NCI-H526 (cell line): ENCODE measurements at places on chromosomes 4 and X.

DNA sequence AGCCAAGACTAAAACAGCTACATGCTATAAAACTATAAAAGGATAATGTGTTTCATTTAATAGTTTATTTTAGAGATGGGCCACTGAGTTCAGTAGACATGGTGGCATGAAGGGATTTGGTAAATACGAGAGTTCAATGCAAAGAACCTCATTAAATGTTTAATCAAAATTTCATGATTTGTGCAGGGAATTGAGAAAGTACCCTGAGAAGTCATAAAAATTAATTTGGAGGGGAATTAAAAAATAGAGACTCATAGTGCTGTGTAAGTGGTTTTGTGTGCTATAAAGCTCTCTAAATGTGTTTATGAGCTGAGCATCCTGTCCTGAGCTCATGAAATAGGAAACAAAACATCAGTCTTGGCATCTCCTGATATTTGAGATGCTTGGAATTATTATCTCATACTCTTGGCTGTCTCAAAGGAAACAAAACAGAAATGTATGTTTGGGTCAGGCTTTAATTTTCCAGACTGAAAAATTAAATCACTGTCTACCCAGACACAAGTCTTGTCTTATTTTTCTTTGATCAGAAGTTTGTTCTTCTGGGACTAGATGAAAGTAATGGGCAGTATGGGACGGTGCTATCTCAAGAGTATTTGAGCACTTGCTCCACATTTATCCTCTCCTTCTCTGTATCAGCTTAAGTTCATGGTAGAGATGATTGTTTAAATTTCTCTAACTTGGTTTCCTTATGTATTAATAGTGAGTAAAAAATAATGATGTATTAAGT lies 38.0 kb upstream of the EMCN start:
- no peak for DNase-seq

DNA sequence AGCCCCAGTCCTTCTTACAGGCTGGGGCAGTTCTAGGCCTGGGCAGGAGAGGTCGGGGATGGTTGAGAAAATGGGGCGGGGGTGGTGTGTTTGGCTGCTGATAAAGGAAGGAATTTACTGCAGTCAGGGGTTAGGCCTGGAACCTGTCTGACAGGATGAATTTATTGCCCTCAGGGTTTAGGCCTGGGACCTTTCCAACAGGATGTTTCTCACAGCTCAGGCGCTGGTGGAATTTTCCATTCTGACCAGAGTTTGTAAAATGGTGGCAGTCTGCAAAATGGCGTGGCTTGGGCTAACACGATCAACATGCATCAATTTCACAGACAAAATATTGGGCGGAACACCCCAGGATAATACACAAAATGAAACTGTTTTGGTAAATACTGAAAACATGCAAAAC lies 83.5 kb upstream of the SPIN4 start:
- DNase-seq: no peak

DNA sequence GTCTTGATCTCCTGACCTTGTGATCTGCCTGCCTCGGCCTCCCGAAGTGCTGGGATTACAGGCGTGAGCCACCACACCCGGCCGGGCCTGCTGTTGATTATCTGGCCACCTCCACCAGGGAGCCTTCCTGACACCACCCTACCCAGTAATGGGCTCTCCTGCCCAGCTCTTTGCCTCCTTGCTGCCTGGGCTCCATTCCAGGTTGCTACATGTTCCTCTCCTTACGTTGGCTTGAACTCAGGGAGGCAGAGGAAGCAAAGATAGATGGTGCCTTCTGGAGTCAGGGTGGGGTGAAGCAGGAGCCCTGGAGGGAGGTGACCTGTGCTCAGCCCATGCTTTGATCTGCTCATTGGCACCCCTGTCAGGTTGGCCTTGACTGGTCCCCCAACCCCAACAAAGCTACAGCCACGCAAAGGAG lies 26.3 kb downstream of the FLNA start:
- DNase-seq: no peak

- DNase-seq: peak; percentile 48
Measured at GRCh38 chr4:64713256-64713840, 304.1 kb upstream of the TECRL start.

DNA sequence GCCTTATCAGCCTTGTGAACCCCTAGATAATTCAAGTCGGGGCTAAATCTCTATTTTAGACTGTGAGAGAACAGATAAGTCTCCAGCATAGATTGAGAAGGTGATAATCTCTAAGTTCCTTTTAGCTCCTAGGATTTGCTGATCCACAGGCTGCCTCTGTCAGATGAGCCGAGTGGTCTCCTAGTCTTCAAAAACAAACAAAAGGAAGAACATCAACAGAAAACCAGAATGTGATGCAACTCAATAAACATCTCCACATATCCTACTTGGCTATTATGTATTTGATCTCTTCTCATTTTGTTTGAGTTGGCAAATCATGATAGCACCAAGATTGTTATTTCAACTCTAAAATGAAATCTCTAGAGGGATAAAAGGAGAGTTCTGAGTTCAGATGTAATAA lies 88.4 kb upstream of the SLC7A11 start:
- no peak for DNase-seq

DNA sequence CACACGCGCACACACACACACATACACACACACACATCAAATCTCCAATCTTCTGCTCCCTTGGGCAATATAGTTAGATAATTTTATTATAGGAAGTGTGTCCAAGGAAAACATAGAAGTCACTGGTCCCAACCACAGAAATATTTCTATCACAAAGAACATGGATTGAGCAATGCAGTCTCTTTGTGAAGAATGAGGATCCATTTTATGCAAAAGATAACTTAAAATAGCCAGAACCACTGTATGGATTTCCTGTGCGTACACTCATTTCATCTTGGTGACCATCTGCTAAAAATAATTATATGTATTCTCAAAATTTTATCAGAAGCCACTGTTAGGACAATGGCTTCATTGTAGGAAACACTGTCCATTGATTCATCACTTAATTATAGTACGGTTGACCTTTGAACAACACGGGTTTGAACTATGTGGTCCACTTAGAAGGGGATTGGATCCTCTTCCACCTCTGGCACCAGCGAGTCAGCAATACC lies 169.6 kb upstream of the MXRA5 start:
- no peak for DNase-seq

DNA sequence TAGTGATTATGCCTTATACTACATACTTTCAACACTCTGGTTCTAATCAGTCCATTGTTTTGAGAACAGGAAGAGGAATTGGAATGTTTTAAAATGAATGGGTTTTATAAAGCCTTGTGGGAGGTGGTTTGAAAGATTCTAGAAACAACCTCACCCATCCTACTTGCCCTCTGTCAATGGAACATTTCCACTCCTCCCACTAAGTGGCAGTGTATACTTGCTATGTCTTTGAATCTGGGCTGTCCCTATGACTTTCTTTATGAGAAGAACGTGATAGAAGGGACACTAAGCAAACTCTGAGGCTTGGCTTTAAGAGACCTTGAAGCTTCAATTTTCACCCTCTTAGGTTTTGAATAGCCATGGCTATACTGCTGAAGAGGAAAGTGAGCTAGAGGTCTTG lies 611.2 kb downstream of the PPP4R3C start:
- DNase-seq: peak; percentile 38

GRCh38 chr4:186537843-186538521 lies 17.4 kb downstream of the MTNR1A start:
- DNase-seq: no peak

DNA sequence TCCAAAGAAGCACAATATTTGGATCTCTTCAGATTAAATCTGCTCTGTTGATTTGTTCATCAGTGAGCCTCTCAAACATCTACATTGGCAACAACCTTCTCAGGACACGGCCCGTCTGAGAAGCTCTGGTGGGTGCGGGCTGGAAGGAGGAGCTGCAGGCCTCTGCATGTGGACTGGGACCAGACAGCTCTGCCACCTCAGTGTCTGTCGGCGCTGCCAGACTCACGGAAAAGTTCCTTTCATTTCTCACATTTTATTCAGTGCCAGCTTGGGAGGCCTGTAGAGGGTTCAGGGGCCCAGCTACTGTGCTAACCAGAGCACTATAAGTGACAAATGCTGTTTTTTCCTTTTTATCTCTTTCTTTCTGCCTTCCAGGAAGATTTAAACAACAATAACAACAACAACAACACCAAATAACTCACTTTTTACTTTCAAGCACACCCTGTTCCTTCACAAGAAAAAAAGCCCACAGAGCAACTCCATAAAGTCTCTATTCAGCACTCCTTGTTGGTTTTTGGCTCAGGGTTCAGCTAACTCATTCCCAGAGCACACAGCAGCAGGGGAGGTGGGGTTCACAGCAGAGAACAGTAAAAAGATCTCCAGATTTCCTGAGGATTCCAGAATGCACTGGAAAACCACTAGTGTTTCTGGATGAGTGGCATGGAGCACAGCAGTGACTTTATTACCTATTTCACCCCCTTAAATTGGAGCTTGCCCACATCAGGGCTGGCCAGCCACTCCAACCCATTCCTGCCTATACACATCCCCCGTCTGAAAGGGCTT lies 23.2 kb upstream of the HOPX start:
- no peak for DNase-seq

DNA sequence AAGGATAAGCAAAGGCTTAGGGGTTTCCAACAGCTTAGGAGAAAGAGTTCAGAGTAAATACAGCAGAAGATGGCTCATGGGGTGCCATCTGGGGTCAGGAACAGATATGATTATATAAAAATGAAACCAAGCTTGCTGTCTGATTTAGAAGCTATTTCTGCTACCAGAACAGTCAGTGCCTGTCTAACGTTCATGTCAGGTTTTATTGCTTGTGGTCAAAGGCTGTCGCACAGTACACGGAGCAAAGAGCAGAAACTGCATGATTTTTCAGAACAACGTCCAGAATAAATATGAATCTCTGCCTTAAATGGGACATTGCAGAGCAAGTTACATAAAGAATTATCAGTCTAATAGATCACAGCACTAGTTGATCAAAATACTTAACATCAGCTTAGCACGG lies 17.4 kb downstream of the CETN2 start:
- no peak for DNase-seq

DNA sequence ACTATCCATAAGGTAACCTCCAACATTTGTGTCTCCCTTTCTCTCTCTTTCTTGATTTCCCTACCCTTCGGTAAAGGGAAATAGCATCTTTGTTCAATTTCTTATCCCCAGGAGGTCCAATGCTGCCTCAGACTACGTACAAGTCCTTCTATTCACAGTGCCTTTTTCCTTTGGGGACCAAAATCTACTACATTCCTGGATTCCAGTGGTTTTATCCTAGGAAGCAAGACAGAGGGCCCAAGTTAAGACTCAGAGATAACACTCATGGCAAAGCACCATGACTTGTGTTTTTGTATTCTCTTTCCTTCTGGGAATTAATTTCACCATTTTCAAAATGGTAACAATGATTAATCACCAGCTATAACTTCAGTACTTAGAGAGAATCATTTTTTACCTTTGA lies 10.6 kb downstream of the G3BP2 start:
- no peak for DNase-seq

DNA sequence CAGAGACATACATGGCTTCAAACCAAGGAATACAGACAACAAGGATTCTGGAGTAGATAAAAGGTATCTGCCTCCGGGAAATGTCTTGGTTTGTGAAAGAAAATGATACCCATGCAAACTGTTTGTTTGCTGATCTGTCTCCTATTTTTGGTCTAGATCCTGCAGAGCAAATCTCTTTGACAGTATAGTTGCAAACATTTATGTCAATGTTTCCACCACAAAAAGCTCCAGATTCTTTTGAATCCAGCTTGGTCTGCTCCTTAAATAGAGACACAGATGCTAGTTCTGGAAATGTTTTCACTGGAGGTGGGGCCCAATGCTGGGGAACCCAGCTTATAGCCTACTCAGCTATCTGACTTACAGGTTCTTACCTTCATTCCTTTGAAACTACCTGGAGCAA lies 119.7 kb downstream of the ATG4A start:
- no peak for DNase-seq

- DNase-seq: no peak
Measured at GRCh38 chr4:140233791-140234696, 80.1 kb upstream of the MAML3 start.

DNA sequence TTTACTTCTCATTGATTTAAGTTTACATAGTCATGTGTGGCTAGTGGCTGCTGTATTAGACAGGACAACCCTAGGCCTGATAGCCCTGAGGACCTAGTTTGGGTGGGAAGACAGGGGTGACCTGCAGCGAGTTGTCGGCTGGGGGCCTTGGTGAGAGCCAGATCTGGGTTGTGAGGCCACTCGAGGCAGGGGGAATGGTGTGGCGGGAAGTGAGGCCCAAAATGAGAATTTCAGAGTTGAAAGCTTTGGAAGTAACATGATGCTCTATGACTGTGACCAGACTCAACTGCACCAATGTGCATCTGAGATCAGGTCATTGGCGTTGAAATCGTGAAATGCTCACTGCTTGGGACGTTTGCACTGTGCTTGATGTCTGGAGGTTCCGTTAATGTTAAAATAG lies 72.9 kb downstream of the TBL1X start:
- no peak for DNase-seq

DNA sequence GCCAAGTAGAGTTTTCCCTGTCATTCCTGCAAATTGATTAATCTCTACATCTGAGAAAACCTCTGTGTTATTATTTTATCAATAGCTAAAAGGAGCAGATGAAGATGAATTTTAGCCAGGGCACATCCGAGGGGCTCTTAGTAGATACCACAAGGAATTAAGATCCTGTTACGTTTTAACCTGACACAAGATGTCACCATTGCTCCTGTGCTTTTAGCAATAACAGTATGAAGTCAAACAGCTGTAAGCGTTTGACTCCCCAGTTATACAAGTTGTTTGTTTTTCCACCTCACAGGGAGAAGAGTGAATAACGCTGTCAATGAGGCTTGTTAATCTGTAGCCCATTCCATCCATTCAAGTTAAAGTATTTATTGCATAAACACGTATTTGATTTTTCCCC lies 76.0 kb upstream of the AP1S2 start:
- DNase-seq: peak; percentile 71

GRCh38 chrX:135389243-135389642 lies 32.5 kb upstream of the SMIM10L2A start:
- DNase-seq: no peak

- DNase-seq: no peak
Measured at GRCh38 chr4:89894649-89895550, at the start of gene MMRN1. Gene MMRN1 (plus strand): TSS chr4:89894854. CDS start chr4:89894972, 118 bp downstream.

- DNase-seq: peak; percentile 66
Measured at GRCh38 chr4:185305979-185306442, 89.7 kb downstream of the LRP2BP start.

GRCh38 chr4:80431203-80431965 lies 95.9 kb downstream of the CFAP299 start:
- no peak for DNase-seq

- no peak for DNase-seq
Measured at GRCh38 chr4:46506876-46507275, 116.9 kb upstream of the GABRA2 start.

DNA sequence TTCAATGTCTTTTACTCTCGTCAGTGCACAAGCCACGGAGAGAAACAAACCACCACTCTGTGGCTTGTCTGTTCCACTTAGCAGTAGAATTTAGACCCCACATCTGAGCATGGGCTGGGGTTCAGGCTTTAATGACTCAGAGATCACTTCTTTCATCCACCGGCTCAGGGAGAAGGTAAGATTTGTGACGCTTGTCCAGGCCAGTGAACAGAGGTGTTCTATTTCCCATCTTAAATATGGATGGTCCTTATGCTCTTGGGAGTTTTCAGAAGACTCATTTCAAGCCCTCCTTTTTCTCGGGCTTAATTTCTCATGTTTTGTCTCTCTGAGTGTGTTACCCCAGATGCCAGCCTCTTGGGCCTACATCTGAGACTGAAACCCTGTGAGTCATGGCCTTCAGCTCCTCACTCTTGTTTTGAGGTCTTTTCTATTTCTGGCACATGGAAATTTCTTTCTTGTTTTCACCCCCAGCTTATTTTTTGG lies 127.4 kb upstream of the SFRP2 start:
- no peak for DNase-seq
